ENCODE measurements at places on chromosomes 11 and 22. TPM values are rescaled to one million over a fixed set of nuclear protein-coding genes. Genes with fewer than 3 reads are reported as not detected.

DNA sequence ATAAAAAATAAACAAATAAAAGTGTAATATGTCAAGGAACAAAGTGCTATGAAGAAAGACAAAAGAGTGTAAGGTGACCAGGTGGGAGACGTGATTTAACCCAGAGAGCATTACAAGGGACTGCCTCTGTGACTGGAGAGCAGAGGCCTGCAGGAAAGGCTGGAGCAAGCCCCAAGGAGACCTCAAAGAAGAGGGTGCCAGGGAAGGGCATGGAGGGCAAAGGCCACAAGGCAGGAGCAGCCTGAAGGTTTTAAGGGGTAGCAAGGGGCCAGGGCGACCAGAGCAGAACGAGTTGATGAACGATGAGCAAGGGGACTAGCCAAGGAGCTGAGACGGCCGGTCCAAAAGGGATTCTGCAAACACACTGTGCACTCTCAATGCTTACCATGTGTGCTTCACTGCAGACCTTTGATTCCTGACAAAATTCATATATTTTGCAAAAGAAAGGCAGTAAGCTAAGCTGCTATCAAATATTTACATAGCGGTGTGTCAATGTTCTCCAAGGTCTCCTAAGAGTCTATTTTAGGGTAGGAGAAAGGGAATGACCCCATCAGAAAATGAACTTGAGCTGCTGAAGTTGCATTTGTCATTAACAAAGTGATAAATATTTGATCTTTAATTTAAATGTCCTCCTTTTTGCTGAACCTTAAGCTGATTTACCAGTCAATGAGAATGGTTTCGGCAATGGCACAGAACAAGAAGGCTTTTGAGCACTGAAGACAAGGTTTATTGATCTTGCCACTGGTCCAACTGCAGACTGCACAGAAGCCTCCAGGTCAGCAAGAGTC lies 50.5 kb downstream of the SMCO4 start:
- DNase-seq, result no peak

- no peak for DNase-seq
Measured at GRCh38 chr22:37803195-37803638, 4.5 kb upstream of the GCAT start.

DNA sequence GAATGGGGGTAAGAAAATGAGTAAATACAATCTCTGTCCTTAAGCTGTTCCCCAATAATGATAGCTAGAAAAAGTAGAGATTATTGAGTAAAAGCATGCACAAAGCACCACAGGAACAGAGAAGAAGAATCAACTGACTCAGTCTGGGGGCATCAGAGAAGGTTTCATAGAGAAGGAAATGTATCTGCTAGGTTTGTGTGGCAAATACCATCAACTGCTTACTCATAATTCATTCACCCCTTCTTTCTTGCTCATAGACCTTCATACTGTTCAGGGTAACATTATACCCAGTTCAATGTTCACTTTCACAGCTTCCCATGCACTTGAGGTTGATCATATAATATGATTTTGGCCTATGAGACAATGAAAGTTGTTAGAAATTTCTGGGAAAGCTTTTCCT lies 85.2 kb upstream of the SCUBE2 start:
- no peak for DNase-seq

The OR51I1 gene
- total RNA-seq, result 0.93 TPM

- peak; percentile 76 for DNase-seq
Measured at GRCh38 chr11:7020183-7020917, at the start of the genes NLRP14 and ZNF214. TSS of gene NLRP14 (plus strand) at chr11:7020479. CDS start at chr11:7038587, 18,108 bp downstream. TSS of gene ZNF214 (minus strand) at chr11:7020346. CDS start at chr11:7002835, 17,511 bp downstream.

- no peak for DNase-seq
Measured at GRCh38 chr22:43428005-43428485, 16.2 kb downstream of the MPPED1 start.

GRCh38 chr11:30387891-30388861 lies 65.3 kb downstream of the ARL14EP start:
- DNase-seq, result no peak

The B3GAT3 gene
- 48.1 TPM for total RNA-seq

DNA sequence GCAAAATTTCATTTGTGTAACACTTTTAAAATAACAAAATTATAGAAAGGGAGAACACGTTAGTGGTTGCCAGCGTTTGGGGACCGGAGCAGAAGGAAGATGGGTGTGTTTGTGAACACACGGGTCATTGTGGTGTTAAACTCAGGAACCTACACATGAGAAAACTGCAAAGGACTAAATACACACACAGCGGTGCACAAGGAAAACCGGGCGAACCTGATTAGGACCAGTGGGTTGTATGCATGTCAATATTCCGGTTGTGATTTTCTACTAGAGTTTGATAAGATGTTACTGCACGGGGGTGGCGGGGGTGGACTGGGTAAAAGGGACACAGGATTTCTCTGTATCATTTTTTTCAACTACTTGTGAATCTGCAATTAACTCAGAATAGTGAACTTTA lies 351.2 kb downstream of the OPCML start:
- DNase-seq, result no peak

DNA sequence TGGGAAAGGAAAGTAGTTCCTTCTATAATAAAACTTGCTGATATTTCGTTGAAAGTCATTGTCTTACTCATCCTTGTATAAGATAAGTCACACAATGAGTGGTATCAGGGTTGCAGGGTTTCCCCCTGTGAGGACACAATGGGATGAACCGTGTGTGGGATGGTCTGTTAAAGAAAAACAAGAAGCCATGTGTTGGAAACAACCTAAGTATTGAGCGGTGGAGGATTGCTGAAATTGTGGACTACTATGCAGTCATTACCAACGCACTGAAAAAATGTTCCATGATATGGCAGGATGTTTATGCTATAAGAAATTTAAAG lies 28.6 kb downstream of the PTPRJ start:
- no peak for DNase-seq

The CECR2 gene
- 14.1 TPM for total RNA-seq

The PKP3 gene
- total RNA-seq, result 65.7 TPM

The PHOX2A gene
- not detected for total RNA-seq

The GNG3 gene
- 1.5 TPM for total RNA-seq

Measured in mesothelial cell of epicardium (in vitro differentiated cells).